ENCODE measurements at places on chromosomes 7 and 10. TPM values are rescaled to one million over a fixed set of nuclear protein-coding genes. Genes with fewer than 3 reads are reported as not detected.

The STRA8 gene
- not detected for total RNA-seq

The ZCWPW1 gene
- 1.6 TPM for total RNA-seq

The ATOH7 gene
- 0.07 TPM for total RNA-seq

The MNX1 gene
- not detected for total RNA-seq

DNA sequence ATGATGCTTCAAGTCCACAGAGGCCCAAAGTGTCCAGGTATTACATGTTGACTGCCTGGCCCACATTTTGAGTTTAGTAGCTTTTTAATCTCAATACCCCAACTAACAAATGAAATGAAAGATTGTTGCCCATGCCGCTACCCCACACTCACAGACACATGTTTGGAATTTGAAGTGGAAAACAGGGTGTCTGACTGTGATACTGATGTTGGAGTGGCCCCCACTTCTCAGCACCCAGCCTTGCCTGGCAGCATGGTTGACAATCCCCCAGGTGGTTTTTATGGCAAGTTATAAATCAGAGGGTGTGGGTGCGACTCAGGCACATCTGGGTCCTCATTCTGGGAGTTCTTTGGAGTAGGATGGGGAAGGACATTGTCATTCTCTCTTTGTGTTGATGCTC is 314.7 kb upstream of the ZNF32 start:
- DNase-seq, result no peak

GRCh38 chr10:30763918-30764317 is 134.4 kb upstream of the LYZL2 start:
- DNase-seq, result no peak

DNA sequence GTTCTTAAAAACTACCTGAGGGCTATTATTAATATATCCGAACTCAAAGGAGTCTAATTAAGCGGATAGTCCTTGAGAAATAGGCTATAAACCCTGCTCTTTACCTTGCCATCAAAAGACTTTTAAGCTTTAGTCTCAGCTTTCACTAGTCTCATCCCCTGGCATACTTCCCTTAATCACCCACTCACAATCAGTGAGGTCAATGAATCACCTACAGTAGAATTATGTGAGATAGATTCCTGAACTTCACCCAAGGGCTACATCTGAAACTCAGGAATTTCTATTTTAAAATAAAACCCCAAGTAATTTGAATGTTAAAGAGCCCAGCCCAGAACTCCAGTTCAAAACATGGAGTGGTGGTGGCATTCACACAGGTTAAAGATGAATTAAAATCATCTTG is 108.7 kb downstream of the ETV1 start:
- peak; percentile 63 for DNase-seq

GRCh38 chr10:34377833-34378232 is 437.3 kb downstream of the PARD3 start:
- no peak for DNase-seq
